ENCODE measurements at places on chromosomes 5 and 9.
A peak's percentile ranks its signal among the peaks of the same experiment; 100 is the strongest.

DNA sequence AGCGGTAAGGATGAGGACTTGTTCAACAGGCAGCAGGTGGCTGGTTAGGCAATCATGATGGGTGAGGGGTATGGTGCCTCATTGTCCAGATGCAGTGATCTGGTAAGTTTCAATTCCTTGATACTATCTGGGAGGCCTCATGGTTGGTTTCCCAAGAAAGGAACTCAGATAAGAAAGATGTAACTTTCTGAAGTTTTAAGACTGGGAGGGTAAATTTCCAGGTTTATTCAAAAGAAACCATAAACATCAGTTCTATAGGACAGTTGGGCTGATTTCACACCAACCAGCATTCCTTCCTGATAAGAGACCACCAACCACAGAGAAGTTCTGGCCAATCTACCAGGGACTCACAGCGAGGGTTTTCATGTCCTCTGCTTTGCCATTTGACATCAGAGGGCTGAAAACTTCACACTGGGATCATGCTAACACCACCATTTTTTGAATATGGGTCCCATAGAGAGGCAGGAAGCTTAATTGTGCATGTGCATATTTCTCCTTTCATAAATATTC, 773 bp upstream of the AGGF1 start:
- DNase-seq = no peak

GRCh38 chr9:88530051-88530450, 4.9 kb upstream of the NXNL2 start:
- DNase-seq = peak; percentile 21

- DNase-seq = no peak
These were observed 43.4 kb downstream of the HACD4 start for GRCh38 chr9:20988061-20988460.

DNA sequence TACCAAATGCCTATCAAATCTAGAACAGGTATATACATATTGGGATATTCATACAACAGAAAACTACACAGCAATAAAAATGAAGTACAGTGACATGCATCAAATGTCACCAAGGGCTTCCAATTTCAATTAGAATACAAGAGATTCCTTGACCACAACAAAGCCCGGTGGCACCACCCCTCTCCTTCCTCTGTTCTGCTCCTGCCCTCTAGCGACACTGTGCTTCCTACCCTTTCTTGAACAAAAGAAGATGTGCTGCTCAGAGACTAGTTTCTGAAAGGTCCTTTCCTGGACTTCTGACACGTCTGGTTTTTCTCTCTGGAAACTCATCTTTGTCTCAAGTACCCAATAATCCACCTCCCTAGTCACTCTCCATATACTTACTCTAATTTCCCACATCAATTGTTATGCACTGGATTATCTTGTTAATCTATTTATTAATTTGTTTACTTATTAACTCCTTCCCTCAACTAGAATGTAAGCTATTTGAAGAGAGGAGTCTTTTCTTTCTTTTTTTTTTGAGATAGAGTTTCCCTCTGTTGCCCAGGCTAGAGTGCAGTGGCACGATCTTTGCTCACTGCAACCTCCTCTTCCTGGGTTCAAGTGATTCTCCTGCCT, 70.4 kb upstream of the CTSV start:
- peak; percentile 6 for DNase-seq

DNA sequence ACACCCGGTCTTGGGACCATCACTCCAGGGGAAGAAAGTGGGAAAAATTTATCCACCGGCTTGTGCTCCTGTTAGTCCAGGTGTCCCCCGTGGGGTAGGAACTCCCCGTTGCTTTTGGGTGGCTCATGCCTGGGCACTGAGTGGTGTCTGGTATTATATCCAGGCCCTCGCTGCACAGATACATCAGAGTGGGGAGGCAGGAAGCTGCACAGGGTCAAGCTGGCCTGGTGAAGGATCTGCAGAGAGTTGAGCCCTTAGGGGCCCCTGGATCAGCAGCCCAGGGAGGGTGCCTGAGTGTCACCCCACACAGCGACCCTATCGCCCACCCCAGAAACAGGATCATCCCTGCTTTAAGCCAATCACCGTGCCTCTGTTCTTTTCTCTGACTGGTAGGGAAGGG, 24.4 kb upstream of the COL5A1 start:
- DNase-seq = no peak

DNA sequence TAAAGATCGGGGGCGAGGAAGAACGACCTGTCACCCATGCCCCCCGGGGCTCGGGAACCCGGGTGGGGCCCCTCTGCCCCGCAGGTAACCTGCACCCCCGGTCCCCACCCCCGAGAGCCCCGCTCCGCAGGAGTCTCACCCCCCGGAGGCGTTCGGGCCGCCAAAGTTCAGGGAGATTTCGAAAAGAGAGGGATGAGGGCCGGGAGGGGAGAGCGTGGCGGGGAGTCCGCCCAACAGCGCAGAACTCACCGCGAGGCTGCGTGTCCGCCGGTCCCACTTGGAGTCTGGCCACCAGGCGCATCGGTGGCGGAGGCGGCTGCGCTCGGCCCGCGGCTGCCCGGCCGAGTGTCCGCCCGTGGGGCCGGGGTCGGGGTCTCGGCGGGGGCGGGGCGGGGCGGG, at the start of gene PHF19:
Gene PHF19 (minus strand): TSS at position 347 of the 399 bp plus-strand sequence. CDS start 2,447 bp downstream, outside the sequence.
- DNase-seq = no peak

DNA sequence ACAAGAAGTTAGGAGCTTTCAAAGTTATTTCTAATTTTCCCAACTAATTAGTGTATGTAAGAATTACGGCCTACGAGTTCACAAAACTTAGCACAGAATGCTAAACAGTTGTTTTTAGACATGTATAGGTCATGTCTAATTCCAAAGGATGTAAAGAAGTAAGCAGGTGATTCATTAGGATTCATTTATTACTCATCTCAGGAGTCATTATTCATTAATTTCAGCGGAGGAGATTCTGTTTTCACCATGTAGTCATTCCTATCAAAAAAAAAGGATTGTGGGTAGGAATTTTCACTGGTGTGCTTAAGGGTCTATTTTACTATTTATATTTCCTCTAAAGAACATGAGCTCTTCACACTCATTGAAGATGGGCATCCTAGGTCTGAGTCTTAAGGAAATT, 532.2 kb downstream of the ACTL7B start:
- DNase-seq = no peak

DNA sequence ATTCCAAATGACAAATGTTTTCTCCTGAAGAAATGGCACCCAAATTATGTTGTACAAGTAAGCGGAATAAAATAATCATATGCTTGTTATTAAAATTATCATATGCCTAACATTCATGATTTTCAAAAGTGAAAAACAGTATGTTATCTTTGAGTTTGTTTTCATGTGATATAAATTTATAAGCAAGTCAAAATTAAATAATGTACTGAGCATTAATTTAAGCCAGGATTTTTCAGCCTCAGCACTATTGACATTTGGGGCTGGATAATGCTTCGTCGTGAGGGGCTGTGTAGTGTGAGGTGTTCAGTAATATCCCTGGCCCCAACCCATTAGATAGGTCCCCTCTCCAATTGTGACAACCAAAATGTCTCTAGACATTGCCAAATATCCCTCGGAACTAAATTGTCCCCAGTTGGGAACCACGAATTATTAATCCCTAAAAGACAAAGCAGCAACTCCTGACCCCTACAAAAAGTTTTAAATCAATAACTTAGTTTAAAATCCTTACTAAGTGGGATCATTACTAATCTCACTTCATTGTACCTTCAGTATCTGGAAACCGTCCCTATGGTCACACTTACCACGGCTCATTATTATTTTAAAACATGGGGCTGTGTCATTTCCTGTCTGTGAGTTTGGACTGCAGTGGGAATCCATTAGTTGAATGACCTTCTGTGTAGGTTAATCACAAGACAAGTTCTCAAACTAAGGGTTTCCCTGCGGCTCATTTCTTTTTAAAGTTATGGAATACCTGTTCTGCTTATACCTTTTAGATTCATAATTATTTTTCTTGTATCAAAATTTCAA, 1.3 kb upstream of the NNT start:
- no peak for DNase-seq

- no peak for DNase-seq
These were observed 74.6 kb downstream of the LRRC70 start for GRCh38 chr5:62653001-62653863.

DNA sequence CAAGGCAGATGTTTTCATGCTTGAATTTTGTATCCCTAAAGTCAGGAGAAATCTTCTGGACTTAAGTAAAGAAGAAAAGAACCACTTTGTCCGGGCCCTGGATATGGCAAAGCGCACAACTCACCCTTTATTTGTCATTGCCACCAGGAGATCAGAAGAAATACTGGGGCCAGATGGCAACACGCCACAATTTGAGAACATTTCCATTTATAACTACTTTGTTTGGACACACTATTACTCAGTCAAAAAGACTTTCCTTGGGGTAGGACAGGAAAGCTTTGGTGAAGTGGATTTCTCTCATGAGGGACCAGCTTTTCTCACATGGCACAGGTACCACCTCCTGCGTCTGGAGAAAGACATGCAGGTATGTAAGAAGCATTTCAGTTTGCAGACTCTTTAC, 2.3 kb downstream of the TYRP1 start:
- no peak for DNase-seq

GRCh38 chr5:23494558-23494957, 12.9 kb upstream of the PRDM9 start:
- DNase-seq = no peak

DNA sequence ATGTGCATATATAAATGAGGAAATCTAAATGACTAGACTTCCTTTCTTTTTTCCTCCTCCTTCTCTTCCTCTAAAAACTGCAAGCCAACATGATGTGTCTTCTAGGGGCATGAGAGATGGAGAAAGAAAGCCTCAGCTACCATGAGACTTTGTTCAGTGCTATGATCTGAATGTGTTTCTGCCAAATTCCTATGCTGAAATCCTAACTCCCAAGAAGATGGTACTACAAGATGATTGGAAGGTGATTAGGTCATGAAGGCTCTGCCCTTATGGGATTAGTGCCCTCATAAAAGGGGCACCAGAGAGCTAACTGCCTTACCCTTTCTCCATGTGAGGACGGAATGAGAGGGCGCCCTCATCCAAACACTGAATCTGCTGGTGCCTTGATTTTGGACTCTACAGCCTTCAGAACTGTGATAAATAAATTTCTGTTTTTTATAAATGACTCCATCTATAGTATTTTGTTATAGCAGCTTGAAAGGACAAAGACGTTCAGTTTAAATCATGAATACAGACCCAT, 72.2 kb upstream of the IL6ST start:
- DNase-seq = no peak

GRCh38 chr9:78297672-78297961, 692 bp downstream of the PSAT1 start:
- DNase-seq = no peak

DNA sequence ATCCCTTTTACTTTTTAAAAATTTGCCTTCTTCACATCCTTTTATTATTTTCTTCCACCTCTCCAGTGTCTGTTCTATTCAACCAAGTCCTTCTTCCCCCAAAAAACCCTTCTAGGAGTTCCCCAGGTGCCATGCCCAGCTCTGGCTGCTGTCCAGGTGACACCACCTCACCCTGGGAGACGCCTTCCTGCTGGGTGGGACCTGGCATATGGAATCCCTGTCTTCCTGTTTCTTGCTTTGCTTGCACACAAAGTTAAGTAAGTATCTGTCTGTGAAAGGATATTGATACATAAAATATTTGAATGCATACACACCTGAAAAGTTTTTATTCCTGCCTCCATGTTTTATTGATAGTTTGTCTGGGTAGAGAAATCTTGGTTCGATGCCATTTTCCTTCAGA, 23.1 kb upstream of the MED10 start:
- no peak for DNase-seq

DNA sequence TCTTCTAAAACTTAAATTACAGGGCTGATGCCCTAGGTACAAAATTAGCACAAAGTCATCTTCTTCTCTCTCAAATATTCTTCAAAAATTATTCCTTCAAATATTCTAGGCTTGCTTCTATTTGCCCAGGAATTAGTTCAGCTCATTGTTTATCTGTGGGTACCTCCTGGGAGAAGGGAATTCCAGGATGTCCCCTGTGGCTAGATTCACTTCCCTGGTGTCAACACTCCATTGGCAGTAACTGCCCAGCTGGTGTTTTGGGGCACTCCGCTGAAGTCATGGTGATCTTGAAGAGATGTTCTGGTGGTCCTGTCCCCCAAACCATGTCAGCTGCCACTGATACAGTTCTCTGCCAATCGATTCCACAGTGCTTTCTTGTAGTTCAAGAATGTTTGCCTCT, 26.2 kb upstream of the TGFBR1 start:
- no peak for DNase-seq

Data from HFF-Myc (cell line).